ENCODE measurements at places on chromosomes 7 and 10.
A peak's percentile ranks its signal among the peaks of the same experiment; 100 is the strongest.

- DNase-seq = peak; percentile 69
Observed at GRCh38 chr10:123007558-123008354, 839 bp downstream of the IKZF5 start.

- DNase-seq = no peak
Observed at GRCh38 chr10:6840201-6840691, 260.2 kb upstream of the PRKCQ start.

GRCh38 chr7:2149672-2150444 lies 82.9 kb downstream of the MAD1L1 start:
- no peak for DNase-seq

DNA sequence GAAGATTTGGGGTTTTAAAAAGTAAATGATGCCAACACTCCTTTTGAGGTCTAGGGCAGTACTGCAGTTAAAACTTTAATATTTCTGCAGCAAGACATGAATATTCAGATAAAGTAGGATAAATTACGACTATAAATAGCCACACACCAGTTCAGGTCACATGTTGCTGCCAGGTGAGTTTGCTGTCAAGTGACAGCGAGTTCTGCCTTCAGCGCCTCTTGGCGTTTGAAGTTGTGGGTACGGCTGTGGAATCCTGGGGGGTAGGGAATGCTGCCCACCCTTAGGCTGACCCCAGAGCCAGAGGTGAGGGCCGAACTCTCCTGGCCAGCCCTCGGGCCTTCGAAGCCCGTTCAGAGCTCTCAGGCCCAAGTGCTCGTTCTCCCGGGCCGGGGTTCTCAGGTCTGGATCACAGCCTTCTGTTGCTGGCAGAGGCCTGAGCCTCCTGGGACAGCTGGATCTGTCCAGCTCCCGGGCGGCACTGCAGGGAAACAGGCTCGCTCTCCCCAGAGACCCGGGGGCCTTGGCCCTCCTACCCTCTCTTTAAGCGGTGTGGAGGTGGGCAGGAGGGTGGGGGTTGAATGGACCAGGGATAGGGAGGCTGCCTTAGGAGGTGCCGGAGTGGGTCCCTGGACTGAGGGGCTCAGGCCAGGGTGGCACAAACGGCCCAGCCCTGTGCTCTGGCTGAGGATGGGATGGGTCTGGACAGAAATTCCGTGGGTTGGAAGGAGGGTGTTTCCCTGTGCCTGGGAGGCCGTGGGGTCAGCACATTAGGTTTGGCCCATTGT lies 5.4 kb downstream of the BRI3 start:
- no peak for DNase-seq

GRCh38 chr7:134920026-134920753 lies 66.1 kb upstream of the AGBL3 start:
- DNase-seq = no peak

DNA sequence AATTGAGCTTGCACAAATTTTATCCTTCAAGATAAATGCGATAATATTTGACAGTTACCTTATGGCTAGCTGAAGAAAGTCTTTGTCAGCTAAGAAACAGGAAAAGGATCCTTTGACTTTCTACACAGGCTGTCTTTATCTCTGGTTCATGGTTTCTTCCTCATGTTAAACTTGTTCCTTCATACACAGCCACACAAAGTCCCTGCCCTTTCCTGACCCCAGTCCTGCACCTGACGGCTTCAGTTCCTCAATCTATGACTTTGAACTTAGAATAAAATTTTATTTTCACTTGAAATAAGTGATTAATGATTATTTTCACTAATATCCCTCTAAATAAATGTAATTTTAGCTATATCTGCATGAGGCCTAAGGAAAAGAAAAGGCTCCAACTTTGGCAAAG lies 77.8 kb upstream of the PRSS1 start:
- no peak for DNase-seq

GRCh38 chr10:25561758-25562157 lies 372.3 kb upstream of the MYO3A start:
- no peak for DNase-seq

- DNase-seq = no peak
Observed at GRCh38 chr7:90216080-90216674, 4.6 kb downstream of the STEAP2 start.

DNA sequence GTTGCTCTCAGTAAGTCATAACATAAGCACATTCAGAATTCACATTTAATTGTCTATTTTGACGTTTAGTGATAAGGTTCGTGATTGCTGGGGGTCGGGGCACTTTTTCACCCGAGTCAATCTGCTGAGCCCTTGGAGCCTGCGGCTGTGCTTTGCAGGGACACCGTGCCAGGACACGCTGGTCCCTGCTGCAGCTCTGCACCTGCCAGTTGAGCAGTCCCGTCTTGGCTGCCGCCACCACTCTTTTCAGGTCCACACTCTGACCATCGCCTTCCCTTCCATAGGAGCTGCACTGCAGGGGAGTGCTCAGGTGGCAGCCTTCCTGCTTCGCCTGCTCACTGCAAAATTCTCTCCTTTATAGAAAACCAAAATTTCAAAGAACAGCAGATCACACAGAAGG lies 36.4 kb downstream of the CUL1 start:
- DNase-seq = no peak

DNA sequence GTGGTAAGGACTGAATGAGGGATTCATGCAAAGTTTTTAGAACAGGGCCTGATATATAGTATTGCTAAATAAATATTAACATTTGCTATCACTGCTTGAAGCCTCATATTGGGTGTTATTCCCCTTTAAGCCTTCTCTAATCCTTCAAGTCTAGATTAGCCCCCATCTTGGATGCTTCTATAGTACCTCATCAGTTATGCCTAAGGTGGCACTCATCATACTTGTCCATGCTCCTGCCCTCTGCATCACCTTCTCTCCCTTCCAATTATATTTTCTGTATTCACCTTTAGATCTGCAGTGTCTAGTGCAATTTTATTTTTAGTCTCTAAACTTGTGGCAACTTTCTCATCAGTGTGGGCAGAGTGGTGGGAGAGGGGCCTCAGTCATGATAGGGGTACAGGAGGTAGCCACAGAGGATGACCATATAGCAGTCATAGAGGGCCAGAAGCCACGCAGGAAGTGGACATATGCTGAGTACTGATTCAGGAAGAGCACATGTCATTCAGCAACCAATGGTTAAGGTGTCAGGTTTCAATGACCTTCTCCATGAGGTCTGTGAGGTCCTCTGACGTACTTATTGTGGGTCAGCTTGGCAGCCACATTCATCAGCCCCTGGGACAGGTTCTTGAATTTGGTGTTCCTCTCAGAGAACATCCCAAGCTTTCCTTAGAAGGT lies 2.5 kb downstream of the ENTPD1 start:
- DNase-seq = no peak

- DNase-seq = no peak
Observed at GRCh38 chr7:148210804-148211325, 379.7 kb upstream of the C7orf33 start.

- peak; percentile 29 for DNase-seq
Observed at GRCh38 chr10:17599089-17599488, 18.1 kb downstream of the HACD1 start.

DNA sequence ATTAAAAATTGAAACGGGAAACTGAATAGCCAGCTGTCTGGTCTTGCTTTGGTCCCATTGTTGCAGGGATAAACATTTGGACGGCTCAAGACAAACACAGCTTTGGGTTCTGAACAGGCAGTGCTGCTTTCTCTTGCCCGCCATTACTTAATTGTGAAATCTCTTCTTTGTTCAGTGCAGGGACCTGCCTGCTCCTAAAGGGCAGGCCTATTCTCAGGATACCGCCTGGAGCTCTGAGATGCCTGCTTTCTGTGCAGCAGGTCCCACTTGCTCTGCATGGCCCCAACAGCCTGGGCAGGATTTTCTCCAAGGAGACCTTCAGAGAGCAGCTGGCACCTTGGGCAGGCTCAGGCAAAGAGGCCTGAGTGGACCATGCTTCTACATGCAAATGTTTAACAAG lies 237.6 kb downstream of the KCNMA1 start:
- no peak for DNase-seq

DNA sequence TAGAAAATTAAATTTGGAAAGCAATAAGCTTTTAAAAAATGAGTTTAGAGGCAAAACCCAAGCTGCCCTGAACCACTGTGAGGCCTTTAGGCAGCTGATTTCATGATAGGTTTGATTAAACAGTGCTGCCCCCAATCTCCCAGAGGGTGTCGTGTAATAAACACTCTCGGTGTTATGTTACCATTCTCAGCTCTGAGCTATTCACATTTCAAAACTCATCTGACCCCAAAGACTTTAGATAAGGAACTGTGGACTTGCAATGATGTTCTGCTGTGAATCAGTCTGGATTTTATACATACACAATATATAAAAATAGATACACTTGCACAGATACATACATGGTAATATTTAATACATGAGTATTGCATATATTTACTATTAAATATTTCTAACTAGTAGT lies 120.4 kb downstream of the MALRD1 start:
- no peak for DNase-seq

DNA sequence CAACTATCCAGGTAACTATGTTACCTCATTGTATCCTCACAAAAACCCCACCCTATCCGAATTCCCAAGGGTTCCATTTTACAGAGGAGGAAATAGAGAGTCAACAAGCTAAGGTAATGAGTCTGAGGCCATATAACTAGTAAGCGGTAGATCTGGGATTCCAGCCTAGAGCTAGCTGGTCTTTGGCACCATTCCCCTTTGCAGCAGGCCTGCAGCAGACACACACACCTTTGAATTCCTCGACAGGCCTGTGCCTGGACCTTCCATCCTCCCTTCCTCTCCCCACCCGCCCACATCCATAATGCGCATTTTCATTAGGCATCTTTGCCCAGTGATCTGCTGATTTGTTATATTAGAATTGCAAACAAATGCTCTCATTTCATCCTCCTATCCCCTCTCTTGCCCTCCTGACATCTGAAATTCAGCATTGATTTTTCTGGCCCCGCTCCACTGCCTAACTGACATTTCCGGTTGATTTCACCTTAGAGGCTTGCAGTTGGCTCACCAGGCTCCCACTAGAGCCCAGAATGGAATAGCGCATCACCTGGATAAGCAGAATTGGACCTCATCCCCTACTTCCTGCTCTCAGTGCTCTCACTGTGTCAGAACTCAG lies 129.5 kb downstream of the PLXNA4 start:
- DNase-seq = no peak

GRCh38 chr10:8058274-8059111 lies 4.0 kb downstream of the GATA3 start:
- DNase-seq = no peak

DNA sequence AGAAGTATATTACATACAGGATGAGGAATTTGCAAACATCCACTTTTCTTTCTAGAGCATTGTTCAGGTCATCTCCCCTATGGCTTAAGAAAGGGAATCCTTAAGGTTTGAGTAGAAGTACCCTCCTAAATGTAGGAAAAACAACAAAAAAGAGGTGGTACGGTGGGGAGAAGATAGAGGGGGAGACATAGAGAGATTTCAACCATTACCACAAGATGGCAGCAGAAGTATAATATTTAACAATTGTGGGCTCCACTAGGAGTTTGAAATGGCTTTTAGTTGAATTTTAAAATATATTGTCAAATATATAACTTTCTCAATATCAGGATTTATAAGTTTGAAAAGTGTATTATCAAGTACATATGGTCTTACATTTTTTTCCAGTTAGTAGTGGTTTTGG lies 72.7 kb upstream of the PRKG1 start:
- no peak for DNase-seq

DNA sequence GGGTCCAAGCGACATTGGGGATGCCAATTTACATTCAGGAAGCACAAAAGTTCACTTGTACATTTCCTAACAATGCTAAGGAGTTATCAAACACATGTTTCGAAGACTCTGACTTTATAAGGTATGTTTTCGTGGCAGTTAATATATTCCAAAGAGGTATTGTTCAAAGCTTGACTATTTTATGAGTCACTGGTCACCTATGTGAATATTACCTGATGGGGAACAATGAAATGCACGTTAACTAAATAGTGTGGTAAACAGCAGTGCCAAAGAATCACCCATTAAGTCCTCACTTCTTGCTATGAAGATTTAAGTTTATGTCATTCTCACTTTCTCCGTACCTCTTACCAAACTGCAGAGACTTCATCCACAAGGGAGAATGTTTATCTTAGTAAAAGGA lies 550.2 kb downstream of the SORCS1 start:
- no peak for DNase-seq

DNA sequence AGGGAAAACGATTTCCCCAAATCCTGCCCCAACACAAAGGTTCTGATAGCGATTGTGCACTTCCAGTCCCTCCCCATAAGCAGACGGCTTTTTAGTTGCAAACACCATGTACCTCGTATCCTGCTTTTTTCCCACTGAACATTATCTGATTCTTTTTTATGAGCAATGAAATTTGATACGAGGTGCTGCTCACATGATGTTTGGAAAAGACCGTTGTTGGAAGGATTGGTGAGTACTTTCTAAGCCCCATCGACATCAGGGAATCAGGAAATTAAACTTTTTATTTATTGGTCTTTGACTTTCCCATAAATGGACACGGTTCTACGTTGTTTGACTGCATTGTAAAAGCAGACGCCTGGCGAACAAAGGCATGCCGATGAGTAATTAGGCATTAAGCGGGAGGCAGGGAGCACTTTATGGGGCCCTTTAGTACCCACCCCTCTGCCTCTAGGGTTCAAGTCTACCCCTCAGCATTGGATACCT lies 49.4 kb downstream of the TEX36 start:
- DNase-seq = no peak

- DNase-seq = no peak
Observed at GRCh38 chr7:34296663-34297062, 361.4 kb upstream of the NPSR1 start.

- no peak for DNase-seq
Observed at GRCh38 chr7:13748998-13749397, 240.5 kb downstream of the ETV1 start.

DNA sequence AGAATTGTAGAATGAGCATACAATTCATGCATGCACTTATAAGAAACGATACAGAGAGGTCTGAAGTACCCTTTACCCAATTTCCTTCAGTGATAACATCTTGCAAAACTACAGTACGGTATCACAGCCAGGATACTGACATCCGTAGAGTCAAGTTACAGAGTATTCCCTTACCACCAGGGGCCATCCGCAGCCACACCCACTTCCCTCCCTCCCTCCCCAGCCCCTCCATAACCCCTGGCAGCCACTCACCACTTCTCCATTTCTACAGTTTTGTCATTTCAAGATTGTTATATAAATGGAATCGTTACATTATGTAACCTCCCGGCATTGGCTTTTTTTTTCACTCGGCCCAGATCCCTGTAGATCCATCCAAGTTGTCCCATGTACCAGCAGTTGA lies 113.6 kb upstream of the RET start:
- no peak for DNase-seq

- no peak for DNase-seq
Observed at GRCh38 chr10:109958059-109958458, 34.7 kb upstream of the XPNPEP1 start.

GRCh38 chr7:150791746-150792452 lies 8.3 kb downstream of the TMEM176B start:
- no peak for DNase-seq

- no peak for DNase-seq
Observed at GRCh38 chr10:15369256-15370211, 1.6 kb downstream of the FAM171A1 start.

DNA sequence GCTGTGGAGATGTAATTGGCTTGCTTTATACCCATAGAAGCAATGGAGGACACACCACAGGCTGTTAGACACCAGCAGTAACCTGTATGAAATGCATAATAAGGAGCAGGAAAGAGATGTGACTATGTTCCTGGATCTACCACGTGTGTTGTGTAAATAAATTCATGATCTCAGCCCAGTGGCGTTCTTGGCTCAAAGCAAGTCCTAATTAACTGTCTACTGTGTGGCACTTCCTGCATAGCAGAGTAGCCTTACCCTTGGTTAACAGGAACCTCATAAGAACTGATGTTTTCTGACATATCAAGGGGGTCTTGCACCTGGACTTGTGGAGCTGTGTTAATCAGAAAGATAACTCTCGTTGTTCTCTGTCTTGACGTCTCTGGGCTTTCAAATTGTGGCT lies 25.7 kb upstream of the FAM180A start:
- no peak for DNase-seq
